ENCODE measurements at places on chromosomes 12 and 14.
A peak's percentile ranks its signal among the peaks of the same experiment; 100 is the strongest.

- no peak for DNase-seq
Observed at GRCh38 chr12:109451400-109451799, 25.7 kb downstream of the KCTD10 start.

GRCh38 chr12:68042212-68042699 is 53.0 kb downstream of the IFNG-AS1 start:
- peak; percentile 23 for DNase-seq

GRCh38 chr12:88549929-88550328 is 30.3 kb downstream of the KITLG start:
- no peak for DNase-seq

DNA sequence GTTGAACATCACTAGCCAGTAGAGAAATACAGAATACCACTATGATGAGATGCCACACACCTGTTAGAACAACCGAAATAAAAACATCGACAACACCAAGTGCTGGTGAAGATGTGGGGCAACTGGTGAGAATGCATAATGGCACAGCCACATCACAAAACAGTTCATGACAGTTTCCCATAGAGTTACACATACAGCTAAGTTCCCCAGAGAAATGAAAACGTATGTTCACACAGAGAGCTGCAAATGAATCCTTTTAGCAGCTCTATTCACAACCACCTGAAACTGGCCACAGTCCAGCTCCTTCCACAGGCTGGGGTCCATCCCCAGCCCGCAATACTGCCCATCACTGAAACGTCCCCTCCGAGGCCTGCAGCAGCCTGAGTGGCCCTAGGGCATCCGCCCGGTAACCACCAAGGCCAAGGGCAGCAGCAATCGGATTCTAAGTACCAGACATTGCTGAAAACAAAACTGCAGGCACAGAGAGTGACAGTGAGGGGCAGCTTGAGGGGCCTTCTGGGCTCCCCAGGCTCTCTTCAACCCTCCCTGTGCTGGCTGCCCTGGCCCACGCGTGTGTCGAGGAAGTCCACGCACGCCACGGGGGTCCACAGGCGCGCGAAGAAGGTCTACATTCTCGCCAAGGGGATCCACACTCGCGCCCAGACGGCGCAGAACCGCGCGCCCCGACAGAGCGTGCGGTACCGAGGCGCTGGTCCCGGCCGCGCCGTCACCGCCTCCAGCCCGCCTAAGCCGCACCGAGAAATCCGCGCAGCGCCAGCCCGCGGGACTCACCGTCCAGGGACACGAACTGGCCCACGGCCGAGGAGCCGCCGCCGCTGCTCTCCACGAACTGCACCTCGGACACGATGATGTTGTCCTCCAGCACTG is 903 bp downstream of the BRF1 start:
- no peak for DNase-seq

GRCh38 chr14:94787092-94787491 is 17.2 kb upstream of the GSC start:
- DNase-seq: no peak

DNA sequence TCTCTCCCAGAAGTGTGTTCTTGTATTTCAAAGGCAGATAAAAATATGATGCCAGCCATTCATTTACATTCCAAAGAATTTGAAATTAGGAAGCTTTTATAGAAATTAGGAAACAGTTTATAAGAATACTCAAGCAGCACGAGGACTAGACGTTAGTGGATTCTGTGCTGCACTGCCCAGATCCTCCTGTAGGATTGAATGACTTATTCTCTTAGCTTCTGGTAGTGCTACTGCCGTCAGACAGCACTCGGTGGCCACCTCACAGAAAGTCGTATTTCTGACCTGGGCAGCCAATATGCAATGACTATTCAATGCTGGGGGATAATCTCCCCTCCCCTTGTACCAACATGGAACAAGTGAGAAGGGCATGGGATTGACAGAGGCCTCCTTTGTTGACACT is 326.4 kb downstream of the RPL10L start:
- no peak for DNase-seq

DNA sequence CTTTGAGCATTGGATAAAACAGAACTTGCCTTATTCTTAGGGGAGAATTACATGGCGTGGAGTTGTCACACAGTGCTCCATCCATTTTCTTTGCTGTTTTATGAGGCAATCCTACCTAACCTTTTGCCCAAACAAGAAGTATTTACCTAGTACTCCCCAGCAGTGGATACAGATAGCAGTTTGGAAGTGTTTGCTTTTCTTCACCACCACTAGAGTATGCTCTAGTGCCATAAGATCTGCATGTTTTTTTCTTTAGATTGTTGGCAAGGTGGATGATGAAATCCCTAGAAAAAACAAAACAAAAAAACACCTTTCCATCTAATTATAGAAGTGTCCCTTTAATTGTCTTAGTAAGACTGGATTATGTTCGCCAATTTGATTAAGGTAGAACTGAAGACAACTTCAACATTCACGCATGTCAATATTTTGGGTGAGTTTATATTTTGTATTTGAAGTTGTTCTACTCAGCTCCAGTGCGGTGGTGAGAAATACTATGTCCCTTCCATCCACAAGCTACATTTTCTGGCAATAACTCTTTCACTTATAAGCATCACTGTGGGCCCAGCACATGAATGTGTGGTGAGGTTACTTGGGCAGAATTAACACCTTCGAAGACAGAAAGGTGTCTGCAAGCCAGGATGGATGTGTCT is 23.6 kb upstream of the TMEM260 start:
- peak; percentile 16 for DNase-seq

- DNase-seq: no peak
Observed at GRCh38 chr14:66610154-66610563, 102.2 kb downstream of the GPHN start.

DNA sequence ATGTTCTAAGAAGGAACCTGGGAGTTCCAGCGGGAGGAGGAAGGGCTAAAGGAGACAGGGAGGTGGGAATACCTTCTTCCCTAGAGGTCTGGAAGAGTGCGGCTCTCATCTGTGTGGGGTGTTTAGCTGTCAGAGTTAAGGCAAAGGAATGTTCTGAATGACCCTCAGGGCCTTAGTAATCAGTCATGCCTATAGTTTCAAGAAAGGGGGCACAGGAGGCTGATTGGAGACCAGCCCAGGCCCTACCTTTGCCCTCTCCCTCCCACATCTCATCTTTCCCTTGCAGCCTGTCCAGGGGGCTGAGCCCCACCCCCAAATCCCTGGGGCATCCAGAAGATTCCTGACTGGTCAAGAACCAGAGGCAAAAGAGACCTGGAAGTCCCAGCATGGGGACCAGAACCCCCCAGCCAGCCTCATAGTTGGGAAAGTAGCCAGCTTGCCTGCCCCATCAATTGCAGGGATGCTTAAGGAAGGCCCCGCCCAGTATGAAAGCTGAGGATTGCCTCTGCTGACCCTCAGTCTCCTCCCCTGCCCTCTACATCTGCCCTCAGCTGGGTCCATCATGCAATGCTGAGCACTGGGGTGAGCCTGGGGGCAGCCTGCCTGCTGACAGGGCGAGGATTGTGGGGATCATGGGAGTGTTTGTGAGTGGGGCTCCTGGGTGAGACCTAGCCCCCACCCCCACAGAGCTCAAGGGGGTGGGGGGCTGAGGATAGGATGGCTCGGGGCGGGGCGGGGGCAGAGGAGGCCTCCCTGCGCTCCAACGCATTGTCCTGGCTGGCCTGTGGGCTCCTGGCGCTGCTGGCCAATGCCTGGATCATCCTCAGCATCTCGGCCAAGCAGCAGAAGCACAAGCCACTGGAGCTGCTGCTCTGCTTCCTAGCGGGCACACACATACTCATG is 1.8 kb downstream of the GPR162 start:
- DNase-seq: no peak

GRCh38 chr12:121465921-121466793 is 66.2 kb downstream of the RNF34 start:
- DNase-seq: peak; percentile 28

GRCh38 chr14:102927878-102928411 is 5.5 kb downstream of the AMN start:
- no peak for DNase-seq

GRCh38 chr14:78007160-78007559 is 163.0 kb upstream of the NRXN3 start:
- no peak for DNase-seq

- DNase-seq: peak; percentile 19
Observed at GRCh38 chr12:94244165-94245133, 96.1 kb downstream of the PLXNC1 start.

DNA sequence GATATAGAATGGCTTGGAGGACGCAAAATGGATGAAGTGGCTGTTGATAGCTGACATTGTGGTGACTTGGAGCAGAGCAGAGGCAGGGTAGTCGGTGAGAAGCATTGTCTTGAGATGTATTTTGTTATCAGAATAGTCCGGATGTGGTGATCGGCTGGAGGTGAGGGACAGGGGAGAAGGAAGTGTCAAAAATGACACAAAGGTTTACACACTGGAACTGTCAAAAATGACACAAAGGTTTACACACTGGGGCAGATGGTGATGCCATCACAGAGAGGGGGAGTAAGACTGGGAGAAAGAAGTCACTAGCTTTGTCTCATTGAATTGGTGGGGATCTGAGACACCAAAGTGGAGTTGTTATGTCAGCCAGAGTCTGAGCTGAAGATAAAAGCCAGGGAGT is 30.1 kb downstream of the CDKL1 start:
- DNase-seq: no peak

DNA sequence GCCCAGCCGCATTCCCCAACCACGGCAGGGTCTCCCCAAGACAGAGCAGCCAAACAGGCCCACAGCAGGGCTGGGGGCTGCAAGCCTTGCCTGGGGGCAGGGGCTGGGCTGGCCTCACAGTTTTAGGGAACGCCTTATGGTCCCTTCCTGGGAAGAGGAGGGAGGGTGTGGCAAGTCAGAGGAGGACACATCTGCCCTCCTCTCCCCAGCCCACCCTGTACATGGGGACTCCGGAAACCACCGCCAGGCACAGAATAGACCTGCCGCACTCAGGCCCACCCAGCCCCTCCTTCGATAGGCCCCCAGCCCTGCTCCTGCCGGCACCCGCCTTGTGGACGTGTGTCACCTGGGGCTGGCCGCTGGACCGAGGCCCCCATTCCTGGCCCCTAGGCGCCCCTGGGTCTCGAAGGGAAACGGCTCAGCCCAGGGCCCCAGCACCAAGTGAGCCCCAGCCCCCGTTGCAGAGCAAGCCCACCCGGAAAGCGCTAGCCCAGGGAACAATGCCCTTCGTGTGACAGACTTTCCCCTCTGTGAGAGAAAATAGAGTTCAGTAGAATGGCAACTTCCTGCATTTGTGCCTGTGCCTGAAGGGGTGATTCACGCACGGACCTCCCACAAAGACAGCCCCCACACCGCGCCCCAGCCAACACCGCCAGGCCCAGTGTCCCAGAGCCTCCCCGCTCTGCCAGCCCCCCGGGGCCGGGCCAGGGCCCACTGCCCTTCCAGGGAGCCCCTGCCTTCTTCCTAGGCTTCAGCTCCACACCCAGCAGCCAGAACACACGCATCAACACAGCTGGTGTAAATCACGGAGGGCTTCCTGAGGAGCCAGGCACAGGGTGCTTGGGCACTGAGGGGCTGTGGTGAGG is 12.0 kb upstream of the NUDT14 start:
- DNase-seq: peak; percentile 25

- no peak for DNase-seq
Observed at GRCh38 chr14:36724162-36724561, 62.5 kb downstream of the PAX9 start.

DNA sequence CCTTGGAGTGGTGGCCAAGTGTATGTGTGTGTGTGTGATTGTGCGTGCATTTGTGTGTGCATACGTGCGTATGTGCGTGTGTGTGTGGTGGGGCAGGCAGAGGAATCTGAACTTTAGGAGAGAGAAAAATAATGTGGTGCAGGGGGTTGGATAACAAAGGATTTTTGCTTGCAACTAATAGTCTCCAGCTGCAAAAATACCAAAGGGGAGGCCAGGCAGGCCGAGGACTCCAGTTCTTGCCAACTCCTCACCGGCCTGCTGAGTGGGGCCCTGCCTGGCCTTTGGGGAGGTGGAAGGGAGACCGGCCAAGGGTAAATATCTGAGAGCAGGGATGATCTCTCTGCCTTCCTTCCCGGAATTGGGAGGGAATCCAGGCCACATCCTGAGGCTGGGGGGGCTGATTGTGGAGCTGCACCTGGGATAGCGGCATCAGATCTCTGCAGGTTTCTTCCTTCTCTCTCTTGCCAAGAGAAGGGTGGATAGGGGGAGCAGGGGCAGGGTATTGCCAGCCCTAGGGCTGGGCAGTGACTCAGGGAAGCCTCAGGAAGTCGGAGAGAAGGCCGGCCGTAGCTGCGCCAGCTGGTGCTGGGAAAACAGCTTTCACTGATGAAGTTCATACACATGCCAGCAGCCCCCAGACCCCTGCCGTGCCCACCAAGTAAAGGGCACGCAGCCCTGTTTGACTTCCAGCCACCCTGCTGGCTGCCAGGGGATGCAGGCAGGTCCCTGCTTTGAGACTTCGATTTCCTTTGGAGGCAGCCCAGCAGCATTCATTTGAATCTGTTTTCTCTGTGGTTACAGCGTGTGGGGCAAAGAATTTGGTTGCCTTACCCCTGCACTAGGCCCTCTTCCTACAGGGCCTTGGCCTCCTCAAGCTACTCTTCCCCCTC is 4.6 kb upstream of the LRP1-AS start:
- DNase-seq: peak; percentile 76

- DNase-seq: no peak
Observed at GRCh38 chr12:31631023-31631724, 28.3 kb upstream of the ETFBKMT start.

DNA sequence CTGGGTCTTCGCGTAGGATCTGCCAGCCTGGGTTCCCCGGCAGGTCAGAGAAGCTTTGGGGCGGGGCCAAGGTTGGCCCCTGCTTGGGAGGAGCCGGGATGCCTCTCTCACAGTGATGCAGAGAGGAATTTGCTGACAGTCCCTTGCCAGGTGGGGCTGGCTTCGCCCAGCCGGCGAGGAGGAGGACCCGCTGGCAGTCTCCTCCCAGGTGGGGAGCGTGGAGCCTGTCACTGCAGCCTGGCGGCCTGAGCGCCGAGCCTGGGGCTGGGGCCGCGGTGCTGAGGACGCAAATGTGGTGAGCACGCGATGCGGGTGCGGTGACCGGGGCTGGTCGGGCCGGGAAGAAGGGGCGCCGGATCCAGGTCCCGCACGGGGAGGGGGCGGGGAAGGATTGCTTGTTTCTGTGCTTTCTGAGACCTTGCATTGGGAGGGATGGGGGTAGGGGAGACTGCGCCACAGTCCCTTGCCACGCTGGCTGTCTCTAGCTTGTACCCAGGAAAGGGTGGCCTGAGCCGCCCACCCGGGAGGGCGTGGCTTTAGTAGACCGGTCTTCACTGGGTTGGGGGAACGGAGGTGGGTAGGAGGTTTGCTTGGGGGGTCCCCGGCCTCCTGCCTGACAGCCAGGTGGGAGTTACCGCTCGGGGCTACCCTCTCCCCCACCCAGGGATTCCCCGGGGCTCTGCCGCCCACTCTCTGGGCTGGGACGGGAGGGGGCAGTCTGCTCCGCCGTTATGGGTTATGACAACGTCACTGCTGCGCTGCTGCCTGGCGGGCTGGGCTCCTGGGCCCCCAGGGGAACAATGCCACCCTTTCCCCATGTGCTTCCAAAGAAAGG is at the start of gene TMEM63C:
TSS of gene TMEM63C (plus strand) at position 196 of the 835 bp plus-strand sequence. CDS start 37,016 bp downstream, outside the sequence.
- peak; percentile 12 for DNase-seq
